ENCODE measurements at places on chromosomes 1 and 21. TPM values are rescaled to one million over a fixed set of nuclear protein-coding genes. Genes with fewer than 3 reads are reported as not detected.

The LINGO4 gene
- not detected for total RNA-seq

The FCN3 gene
- total RNA-seq: 0.14 TPM

DNA sequence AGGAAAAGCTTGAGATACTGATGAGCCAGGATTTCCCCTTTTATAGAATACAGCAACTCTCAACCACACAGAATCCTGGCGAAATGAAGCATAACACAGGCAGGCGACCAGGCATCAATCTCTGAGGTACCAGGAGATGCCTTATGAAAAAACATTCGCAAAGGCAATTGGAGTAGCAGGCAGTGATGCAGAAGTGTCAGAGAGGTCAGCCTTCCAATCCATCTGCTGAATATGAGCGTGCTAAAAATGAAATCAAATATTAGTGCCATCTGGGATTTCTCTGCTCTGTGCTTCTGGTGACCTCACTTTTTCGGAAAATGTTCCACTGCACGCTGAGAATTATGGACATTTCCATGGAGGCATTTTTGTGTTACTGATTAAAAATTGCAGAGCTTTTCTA is 258.8 kb downstream of the VAV3 start:
- DNase-seq: no peak

- no peak for DNase-seq
Measured at GRCh38 chr1:36448530-36449056, 1.7 kb downstream of the OSCP1 start.

DNA sequence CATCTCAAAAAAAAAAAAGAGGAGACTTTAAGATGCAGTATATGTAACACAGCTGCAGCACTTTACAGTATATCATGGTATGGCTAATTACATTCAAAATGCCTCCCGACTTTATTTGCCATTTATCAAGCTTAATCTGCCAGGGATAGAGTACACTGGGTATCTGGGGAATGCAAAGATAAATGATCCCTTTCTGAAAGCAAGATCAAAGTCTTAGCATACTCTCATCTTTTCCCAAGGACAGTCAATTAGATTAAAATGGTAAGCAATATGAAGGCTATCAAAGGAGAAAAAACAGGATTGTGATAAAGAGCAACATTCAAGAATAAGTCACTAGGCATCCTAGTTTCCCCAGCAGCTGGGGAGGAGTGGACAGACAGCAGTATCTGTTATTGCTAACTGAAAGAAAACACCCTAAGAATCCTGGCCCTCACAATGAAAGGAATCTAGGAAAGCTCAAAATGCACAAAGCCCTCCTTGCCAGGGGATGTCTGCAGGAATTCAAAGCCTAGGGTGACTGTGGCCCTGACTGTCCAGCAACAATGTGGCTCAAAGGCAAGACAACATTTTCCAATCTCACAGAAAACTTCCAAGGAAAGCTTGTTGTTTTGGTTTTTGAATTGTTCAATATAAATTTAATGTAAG is 56.7 kb upstream of the RAP1GAP start:
- DNase-seq: no peak

- DNase-seq: no peak
Measured at GRCh38 chr1:202287196-202287595, 54.5 kb downstream of the UBE2T start.

GRCh38 chr1:184476187-184476586 is 89.4 kb downstream of the C1orf21 start:
- no peak for DNase-seq

All from kidney epithelial cell (primary cell).